A549 treated with CpdA at 1 μM for 4 hours (cell line): ENCODE measurements at places on chromosomes 16 and 17. TPM values are rescaled to one million over a fixed set of nuclear protein-coding genes. Genes with fewer than 3 reads are reported as not detected.

Gene CNGB1
- 0.07 to 0.38 TPM (median 0.12 TPM) in 5 replicates for total RNA-seq

Gene RBFOX1
- not detected in 5 replicates for total RNA-seq

Gene G6PC1
- total RNA-seq, result not detected in 5 replicates

Gene PYDC1
- not detected in 5 replicates for total RNA-seq

Gene RHBDL3
- total RNA-seq, result 3.2 to 5.2 TPM (median 4.4 TPM) in 5 replicates

Gene MEAK7
- total RNA-seq, result 47.1 to 60.5 TPM (median 52.1 TPM) in 5 replicates

Gene HNF1B
- 26.3 to 30.4 TPM (median 27.5 TPM) in 5 replicates for total RNA-seq

Gene CNTNAP4
- not detected in 5 replicates for total RNA-seq
